Tibial nerve (tissue), 4 donors: ENCODE measurements at places on chromosomes 3 and 15.

- no peak for DNase-seq
Measured at GRCh38 chr15:42984493-42985034, 64.0 kb upstream of the TTBK2 start.

DNA sequence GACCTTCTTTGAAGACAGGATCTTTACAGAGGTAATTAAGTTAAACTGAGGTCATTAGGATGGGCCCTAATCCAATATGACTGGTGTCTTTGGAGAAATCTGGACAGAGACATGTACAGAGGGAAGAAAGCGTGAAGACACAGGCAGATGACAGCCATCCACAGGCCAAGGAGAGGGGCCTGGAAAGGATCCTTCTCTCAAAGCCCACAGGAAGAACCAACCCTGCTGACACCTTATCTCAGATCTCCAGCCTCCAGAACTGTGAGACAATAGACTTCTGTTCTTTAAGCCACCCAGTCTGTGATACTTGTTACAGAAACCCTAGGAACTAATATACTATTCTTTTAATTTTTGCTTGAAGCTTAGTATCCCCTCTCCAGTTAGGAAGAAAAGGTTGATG is 74.2 kb downstream of the WDR76 start:
- DNase-seq: no peak

DNA sequence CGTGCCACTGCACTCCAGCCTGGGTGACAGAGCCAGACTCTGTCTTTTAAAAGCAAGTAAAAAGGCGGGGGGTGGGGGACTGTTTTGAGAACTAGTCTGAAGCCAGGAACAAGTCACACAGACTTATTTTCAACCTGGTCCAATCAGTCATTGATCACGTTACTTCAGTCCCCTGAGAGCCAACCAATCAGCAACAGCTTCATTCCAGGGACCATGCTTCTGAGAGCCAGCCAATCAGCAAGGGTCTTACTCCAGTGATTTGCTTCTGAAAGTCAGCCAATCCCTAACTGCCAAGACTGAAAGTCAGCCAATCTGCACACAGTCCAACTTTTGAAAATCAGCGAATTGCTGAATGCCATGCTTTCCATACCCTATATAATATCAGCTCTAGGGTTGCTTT is 48.6 kb upstream of the C15orf39 start:
- DNase-seq: no peak

DNA sequence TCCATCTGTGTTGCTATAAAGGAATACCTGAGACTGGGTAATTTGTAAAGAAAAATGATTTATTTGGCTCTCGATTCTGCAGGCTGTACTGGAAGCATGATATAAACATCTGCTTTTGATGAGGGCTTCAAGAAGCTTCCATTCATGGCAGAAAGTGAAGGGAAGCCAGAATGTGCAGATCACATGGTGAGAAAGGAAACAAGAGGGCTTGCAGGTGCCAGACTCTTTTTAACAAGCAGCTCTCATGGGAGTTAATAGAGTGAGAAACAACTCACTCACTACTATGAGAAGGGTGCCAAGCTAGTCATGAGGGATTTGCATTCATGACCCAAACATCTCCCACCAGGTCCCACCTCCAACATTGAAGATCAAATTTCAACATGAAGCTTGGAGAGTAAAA is 247.2 kb downstream of the ZIC4 start:
- DNase-seq: no peak

DNA sequence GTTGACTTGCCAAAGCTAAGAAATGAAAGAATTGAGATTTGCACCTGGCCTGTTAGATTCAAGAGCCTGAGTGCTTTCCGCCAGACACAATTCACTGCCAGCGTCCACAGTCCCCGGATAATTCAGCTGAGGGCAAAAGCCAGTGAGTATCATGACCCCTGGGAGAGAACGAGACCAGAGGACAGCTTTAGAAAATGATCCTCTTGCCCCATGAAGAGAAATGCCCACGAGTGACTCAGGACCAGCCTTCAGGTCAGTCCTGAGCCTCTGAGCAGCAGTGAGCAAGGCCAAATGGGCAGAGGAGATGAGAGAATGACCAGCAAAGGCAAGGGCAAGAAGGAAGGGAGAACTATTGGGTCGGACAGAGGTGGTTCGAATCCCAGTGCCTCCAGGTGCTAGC is 273.5 kb downstream of the FAM43A start:
- DNase-seq: no peak

DNA sequence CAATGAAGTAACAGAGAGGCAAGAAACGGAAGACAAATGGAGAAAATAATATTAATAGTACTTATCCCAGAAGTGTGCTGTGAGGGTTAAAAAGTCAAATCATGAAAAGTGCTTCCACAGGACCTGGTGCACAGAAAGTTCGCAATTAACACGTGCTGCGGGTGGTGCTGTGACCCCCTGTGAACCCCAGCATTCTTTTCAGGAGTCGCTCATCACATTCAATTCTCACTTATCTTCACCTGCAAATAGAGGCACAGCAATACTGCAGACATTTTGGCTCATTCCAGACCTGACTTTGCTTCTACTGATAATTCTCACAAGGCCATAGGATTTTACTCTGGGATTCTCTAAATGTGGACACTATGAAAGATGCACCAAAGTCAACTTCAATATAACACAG is 584.4 kb downstream of the GRM7 start:
- no peak for DNase-seq

GRCh38 chr3:61896251-61896650 is 334.9 kb downstream of the PTPRG start:
- DNase-seq: no peak

GRCh38 chr3:172305974-172306373 is 142.3 kb downstream of the GHSR start:
- no peak for DNase-seq

- no peak for DNase-seq
Measured at GRCh38 chr3:5022966-5023776, 43.9 kb downstream of the BHLHE40 start.

GRCh38 chr3:182436547-182436946 is 356.8 kb upstream of the ATP11B start:
- DNase-seq: no peak

DNA sequence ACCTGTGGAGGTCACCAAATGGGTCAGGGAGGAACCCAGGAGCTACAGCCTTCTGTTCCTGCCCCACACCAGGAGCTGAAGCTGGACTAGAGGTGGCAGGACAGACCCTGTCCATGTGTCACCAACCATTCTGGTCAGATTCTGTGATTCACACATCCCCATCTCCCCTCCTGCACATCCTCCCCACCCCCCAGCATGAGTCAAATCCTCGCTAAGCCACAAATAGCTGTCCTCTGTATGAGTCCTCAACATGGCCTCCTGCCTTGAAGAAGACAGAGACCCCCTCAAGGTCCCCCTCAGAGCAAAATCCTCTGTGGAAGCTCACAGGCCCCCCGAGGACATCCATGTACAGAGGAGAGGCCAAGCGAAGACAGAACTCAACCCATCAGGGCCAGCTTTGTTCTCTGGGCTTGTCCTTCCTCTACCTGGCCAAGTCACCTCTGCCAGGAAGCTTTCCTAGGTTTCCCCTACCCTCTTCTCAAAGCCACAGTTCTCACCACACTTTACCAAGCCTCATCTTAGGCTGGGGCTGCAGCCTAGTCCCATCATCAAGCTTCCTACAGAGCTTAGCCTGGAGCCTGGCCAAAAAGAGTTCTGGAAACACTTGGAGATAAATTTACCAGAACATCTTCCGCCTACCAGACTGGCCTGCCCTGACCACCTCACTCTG is 17.1 kb downstream of the CACNA2D2 start:
- DNase-seq: no peak

- no peak for DNase-seq
Measured at GRCh38 chr3:152474585-152474984, 205.9 kb downstream of the MBNL1 start.

GRCh38 chr15:90988296-90988695 is 6.0 kb downstream of the PRC1 start:
- no peak for DNase-seq

DNA sequence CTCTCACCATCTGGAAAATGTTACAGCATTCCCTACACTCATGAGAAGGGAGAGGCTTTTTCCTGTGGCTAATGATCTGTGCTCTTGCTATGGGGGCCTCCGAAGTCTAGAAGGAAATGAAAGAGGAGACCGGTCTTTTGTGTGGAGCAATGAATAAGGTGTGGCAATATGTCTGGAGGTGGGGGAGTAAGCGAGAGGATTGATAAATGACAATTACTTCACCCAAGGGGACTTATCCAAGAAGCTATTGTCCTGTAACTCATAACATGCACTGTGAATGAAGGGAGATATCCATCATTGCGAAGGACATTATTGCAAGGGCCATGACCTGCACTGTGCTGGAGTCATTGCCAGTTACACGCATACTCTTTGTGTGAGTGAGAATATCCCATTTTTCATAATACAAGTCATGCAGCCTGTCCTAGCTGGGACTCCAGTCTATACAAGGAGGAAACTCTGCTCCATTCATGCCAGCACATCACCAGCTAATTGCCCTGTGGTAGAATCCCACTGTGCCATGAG is 37.7 kb upstream of the SYNPR start:
- no peak for DNase-seq

GRCh38 chr3:59142556-59142955 is 92.7 kb upstream of the CFAP20DC start:
- DNase-seq: no peak

- DNase-seq: no peak
Measured at GRCh38 chr3:175077216-175077615, 218.1 kb downstream of the NAALADL2 start.

- no peak for DNase-seq
Measured at GRCh38 chr3:133330065-133330464, 69.8 kb upstream of the BFSP2 start.

- DNase-seq: no peak
Measured at GRCh38 chr15:100759106-100759505, 120.5 kb upstream of the ALDH1A3 start.

DNA sequence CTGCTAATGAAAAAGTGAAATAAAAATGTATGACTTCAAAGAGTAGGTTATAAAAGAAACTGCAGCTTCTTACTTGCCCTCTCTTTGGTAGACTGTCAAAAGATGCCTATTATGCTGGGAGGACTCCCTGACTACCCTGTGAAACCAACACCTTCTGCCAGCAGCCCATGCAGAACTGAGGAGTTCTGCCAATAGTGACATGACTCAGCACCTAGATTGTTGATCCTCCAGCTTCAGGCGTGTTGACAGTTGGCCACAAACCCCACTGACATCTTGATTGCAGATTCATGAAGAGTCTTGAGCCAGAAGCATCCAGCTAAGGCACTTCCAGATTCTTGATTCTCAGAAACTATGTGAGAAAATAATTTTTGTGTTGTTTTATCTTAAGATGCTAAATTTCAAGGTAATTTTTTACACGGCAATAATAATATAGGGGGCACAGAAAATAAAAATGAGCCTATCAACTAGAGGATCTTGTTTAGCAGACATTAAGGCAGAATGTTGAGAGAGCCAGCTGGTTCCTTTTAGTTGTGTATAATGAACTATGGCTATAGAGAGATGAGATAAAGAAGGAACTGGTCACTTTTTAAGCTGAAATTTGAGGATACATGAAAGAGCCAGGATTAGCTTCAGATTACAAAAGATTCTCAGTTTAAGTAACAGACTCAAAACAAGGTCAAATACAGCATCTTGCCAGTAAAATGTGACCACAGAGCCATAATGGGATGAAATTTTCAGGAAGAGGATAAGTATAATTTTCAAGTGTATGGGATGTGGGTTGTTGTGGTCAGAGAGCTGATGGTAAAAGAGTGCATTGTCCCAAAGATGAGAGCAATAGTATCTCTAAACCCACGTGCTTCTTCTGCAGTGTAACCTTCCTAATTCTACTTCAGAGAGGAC is 588.7 kb upstream of the CBLB start:
- DNase-seq: peak; percentile 36

- DNase-seq: peak; percentile 67
Measured at GRCh38 chr15:39685999-39686613, 96.5 kb downstream of the FSIP1 start.

DNA sequence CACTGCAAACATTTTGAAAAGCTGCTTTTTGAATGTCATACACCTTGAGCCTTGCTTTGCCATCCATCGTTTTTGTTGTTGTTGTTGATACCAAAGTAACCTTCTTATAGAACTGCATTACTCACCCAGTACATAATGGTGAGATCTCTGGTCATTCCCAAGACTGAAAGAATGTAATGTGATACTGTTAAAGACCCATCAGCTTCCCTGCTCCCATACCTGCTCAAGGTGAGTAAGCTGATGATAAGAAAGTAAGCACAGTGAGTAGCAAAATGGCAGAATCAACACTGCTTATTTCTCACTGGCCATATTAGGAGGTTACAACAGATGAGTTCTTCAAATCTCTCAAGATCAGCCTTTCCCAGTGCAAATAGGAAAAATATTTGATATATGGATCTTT is 89.8 kb downstream of the CADPS start:
- no peak for DNase-seq

DNA sequence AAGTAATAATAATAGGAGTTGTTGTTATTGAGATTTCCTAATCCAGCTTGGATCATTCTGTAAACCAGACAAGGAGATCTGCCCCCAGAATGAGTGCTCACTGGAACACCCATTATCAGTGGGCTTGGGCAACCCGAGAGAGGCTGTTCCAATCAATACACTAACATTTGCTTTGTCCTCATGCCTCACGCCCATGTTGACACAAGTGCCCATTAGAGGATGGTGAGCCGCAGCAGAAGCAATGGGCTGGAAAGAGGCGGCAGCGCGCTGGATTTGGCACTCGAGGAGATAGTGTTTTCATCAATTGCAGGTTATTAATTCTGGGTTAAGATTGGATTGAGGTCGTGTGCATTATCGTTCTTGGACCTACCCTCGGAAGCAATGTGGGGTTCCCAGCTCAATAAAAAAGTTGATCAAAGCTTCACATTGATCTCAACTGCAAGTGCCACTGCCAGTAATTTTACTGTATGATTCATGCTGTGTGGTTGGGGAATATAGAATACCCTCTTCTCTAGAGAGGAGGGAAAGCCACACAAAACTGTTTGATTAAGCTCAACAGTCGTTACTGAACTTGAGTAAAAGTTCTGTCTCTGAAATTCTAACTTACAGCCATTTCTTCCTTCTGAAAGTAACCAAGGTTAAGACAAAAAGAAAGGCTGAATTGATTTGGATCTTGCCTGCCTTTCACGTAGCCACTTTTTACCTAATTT is 15.7 kb downstream of the LYZL4 start:
- DNase-seq: no peak

DNA sequence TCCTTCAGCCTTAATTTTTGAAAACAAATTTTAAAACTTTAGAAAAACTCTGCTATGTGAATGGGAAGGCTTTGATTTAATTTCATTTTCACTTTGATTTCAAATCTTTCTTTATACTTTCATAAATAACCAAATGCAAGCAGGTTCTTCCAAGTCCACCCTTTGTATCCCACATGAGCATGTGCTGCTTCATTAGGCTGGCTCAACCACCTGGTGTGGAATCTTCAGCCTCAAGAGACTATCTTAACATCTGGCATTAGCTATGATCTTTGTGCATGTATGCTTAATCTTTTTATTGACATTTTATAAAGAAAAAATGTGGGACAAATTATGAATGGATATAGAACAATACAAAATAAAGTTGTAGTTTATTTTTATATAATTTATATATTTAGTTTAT is 81.8 kb upstream of the MLF1 start:
- no peak for DNase-seq

- DNase-seq: no peak
Measured at GRCh38 chr3:124118397-124118796, 126.5 kb upstream of the ROPN1 start.
